ENCODE measurements at places on chromosomes 2 and 18.

DNA sequence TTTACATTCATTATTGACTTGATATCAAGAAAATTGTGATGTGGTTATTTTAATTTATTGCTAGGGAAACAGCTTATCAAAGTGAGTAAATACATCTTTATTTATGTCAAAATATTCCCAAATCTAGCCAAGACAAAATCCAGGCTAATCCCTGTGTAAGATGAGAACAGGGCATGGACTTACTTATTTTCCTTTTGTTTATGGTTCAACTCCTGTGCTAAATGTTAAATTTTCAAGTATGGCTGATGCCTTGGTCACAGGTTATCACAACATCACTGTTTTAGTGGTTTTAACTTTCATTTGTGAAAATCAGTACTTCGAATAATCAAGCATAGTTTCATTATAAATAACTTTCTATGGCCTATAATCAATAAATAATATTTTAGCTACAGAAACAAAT is 657.0 kb upstream of the SYT4 start:
- no peak for DNase-seq

DNA sequence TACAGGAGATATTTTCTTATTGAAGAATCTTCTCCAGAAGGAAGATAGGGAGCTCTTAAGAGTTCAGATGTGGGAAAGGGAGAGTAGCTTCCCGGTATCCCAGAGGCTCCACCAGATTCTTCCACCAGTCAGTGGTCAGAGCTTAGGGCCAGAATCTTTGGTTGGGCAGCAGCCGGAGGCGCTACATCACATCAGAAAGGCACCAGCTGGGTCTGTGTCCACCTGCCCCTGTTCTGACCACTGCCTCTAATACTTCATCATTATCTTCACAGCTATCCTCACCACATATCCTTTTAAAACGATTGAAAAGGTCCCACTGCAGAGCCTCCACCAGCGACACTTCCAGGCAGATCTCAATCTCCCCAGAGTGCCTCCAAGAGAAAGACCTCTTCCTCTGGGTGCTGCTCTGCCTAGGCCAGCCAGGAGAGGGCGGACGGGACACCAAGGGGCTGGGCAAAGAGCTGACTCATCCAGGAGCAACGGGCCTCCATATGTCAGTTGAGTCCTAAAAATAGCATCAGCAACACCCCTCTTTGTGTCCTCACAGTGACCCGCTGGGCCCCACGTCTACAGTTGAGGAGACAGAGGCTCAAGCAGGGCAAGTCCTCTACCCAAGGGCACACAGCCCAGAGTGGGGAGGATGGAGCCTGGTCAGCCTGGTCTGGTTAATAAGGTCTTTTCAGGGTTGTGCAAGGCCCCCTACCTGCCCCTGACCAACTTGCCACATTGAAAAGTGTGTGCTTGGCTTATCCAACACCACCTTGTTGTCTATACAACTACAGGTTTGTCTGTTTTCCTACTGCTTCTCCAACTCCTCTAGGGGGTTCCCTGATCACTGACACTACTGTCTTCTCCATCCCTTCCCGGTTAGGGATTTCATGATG is 81.2 kb downstream of the ADD2 start:
- peak; percentile 90 for DNase-seq

- DNase-seq: no peak
Observed at GRCh38 chr18:75923169-75923568, 495.7 kb upstream of the SMIM21 start.

DNA sequence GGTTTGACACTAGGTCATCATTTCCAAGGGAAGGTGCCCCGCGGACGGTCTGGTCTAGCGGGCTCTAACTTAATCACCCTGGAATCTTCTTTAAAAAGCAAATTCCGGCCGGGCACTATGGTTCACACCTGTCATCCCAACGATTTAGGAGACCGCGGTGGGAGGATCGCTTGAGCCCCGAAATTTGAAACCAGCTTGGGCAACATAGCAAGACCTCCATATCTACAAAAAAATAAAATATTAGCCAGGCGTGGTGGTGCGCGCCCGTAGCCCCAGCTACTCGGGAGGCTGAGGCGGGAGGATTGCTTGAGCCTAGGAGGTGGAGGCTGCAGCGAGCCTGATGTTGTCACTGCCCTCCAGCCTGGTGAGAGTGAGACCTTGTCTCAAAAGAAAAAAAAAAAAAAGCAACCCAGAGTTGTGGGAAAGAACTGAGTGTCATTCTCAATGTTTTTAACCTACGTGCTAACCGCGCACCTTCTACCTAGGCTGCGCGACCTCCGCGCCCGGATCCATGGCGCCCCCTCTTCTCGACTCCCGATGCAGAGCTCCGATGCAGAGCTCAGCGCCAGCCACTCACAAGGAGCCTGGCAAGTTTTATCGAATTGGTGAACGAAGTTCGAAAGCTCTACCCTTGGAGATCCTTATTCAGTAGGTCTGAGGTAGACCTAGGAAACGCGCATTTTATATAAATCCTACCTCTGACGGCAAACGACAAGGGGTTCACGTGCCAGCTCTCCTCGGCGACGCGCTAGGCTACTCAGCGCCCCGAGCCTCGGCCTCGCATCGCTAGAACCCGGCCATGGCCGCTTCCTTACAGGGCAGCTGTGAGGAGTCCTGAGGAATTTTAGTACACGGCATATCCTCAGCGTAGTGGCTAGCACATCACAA is 888 bp upstream of the TWSG1 start:
- DNase-seq: no peak

GRCh38 chr2:152050915-152051314 is 47.9 kb downstream of the CACNB4 start:
- no peak for DNase-seq

DNA sequence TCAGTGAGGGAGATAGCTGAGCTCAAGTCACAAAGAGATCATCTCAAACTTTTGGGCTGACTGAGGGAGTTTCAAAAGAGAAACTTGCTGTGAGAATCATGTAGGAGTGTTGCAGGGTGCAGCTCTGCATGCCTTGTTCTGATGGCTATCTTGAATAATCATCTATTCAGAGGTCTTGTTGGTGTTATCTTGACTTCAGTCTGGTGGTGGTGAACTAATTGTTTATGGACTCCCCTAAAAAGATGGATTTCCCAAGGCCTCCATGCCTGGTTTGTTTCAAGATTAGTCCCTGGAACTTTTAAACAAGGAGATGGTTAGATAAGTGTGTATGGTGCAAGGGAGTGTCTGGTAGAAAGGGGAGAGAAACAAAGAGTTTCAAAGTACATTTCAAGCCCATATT is 29.8 kb downstream of the SLC39A6 start:
- DNase-seq: no peak

- no peak for DNase-seq
Observed at GRCh38 chr2:40642726-40643125, 190.8 kb upstream of the SLC8A1 start.

DNA sequence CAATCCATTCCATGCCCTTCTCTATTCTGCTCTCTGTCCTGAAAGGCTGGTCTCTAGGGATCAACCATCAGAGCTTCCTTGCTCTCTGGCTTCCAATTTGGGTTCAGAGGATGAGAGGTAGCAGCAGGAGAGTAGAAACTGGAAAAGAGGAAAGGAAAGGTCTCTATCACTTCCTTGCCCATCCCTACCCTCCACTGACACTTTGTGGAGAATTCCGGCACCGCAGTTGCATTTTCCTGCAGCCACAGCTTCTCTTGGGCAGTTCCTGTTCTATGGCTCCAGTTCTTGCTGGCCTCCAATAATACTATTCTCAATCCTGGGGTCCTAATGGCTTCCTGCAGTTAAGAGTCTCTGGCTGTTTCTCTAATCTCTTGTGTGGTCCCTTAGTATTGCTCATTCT is 13.3 kb upstream of the IMPACT start:
- peak; percentile 64 for DNase-seq

Measured in islet precursor cell (in vitro differentiated cells).